ENCODE measurements at places on chromosomes 16 and 17.
A peak's percentile ranks its signal among the peaks of the same experiment; 100 is the strongest.

DNA sequence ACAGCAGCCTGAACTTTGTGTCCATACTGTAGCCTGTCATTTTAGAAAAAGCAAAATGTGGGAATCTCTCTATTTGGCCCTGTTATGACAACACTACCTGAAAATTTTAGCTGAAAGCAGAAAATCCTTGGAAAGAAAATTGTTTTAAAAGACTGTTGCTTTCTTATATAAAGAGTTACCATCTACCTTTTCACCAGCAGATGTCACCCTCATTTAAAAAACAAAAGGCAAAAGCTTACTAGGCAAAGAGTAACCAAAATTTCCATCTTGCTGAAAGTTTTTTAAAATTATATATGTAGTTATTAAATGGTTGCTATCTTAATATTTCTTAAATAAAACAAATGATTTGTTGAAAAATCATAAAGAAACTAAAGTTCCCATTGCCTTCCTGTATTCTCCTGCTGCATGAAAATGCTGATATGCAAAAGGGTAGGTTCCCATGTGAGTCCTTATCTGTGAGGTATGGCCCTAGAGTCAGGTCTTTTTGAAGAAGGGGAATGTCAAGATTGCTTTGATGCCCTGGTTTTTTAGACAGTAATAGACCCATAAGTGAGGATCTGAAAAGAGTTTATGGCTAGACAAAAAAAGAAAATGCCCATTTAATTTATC, 61.0 kb downstream of the TNRC6C start:
- DNase-seq, result no peak

DNA sequence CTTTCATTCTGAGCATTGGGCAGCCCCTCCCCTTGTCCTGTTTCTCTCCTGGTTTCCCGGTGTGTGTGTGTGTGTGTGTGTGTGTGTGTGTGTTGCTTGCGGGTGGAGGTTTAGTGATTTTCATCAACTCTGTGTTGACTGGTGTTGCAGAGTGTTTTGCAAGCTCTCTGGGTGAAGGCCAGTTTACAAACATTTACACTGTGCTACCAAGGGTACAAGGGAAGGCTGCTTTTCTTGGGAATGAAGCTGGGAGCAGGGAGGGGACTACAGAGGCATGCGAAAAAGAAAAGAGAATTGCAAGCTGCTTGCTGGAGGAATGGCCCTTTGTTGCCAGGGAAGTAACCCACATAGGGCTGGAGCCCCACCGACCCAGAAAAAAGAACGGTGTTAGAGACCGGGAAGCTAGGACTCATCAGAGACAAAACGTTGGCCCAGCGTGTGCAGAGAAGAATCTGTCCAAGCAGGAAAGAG, 29.6 kb downstream of the HS3ST3B1 start:
- DNase-seq, result no peak

DNA sequence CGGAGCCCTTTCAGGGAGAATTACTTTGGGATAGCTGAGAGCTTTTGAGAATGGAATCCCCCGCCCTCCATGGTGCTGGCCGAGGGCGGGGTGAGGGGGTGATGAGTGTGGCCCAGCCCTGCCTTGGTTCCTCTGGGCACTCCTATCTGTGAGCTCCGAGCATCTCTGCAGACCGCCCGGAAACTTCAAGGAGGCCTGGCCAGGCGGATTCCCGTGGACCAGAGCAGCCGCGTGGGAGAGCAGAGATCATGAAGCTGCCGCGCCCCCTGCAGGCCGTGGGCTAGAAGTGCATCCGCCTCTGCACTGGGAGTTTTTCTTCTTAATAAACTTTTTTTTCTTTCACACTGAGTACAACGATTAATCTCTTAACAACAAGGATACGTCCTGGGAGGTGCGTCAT, 392.9 kb upstream of the EEF2KMT start:
- peak; percentile 54 for DNase-seq

DNA sequence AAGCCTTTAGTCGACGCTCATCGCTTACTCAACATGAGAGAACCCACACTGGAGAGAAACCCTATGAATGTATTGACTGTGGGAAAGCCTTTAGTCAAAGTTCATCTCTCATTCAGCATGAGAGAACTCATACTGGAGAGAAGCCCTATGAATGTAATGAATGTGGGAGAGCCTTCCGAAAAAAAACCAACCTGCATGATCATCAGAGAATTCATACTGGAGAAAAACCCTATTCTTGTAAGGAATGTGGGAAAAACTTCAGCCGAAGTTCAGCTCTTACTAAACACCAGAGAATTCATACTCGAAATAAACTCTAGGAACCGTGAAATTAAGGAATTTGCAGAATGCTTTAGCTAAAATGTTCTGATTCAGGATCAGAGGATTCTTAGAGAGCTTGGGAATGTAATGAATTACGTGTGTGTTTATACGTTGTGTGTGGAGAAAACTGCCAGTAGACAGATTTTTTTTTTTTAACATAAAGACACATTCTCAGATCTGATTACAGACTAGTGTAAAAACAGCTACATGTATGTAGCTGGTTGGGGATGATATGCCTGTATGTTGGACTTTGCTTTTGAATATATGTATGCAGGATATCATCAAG, 25.4 kb downstream of the ZFP90 start:
- DNase-seq, result no peak

GRCh38 chr17:50807009-50807408, 28.4 kb upstream of the WFIKKN2 start:
- DNase-seq, result no peak

DNA sequence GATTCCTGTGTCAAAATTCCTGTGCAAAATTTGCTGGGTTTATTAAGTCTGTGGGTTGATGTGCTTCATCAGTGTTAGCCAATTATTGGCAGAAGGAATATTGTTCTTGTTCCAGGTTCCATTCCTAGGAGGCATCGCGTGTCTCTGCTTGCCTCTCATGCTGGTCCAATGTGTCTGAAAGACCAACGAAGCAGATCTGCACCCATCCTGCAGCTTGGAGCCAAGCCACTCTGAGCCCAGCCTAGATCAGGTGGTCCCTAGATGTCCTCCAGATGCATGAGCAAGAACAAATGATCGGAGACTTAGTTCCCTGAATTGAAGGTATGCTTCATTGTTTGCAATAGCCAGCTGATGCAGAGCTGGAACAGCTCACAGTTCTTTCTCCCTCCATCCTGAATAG, 10.5 kb upstream of the PIK3R6 start:
- no peak for DNase-seq

GRCh38 chr16:84514874-84515835, 10.7 kb upstream of the MEAK7 start:
- no peak for DNase-seq

Data from NCI-H226 (cell line).